ENCODE measurements at places on chromosomes 6 and 20. TPM values are rescaled to one million over a fixed set of nuclear protein-coding genes. Genes with fewer than 3 reads are reported as not detected.

GRCh38 chr20:58076405-58076804, 152.0 kb downstream of the ANKRD60 start:
- DNase-seq: no peak

GRCh38 chr6:77228279-77228678, 235.0 kb downstream of the HTR1B start:
- no peak for DNase-seq

DNA sequence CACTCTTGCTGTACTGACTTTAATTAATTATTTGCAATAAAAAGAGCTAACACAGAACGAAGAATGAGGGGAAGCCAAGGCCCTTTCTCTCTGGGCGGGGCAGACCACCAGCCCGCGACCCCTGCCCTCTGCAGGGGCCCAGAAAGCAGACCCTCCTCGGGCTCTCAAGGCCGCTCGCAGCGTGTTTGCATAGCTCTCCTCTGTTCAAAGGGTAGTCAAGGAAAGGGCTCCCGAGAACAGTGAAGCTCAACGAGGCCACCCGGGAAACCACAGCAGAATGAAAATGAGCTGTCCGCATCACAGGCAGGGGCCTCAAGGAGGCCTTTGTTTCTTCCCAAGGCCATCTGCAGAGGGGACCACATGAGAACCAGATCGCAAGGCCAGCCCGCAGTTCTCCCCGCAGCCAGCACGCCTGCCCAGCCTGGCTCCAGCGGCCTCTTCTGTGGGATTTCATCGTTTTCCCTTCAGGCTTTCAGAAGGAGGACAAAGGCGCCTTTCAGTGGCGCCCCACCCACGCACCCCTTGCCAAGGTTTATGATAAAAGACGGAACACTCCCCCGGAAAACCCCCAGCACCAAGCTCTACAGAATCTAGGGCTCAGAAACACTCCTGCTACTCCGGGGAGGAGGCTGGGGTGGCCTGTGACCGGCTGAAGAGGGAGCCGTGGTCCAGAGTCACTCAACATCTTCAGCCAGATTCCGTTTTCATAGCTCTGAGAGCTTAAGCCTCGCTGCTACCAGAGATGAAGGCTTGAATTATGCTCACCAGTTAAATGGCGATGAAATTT, 25.3 kb downstream of the ACSS1 start:
- no peak for DNase-seq

GRCh38 chr6:14784596-14785492, 461.0 kb upstream of the JARID2 start:
- no peak for DNase-seq

DNA sequence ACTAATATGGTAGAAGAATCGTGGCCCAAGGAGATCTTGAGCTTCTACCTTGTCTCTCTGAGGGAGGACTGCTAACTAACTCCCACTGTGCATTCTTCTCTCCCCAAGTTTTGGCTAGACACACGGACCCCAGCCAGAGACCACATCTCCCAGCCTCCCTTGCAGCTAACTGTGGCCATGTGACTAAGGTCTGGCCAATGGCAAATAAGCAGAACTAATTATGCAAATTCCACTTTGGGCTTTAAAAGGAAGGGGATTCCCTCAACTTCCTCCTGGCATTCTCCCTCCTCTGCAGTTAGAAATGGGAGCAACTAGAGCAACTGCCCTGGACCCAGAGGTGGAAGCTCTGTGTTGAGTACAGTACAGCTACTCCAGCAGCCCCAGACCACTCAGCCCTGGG, 15.4 kb downstream of the BPIFA2 start:
- DNase-seq: no peak

DNA sequence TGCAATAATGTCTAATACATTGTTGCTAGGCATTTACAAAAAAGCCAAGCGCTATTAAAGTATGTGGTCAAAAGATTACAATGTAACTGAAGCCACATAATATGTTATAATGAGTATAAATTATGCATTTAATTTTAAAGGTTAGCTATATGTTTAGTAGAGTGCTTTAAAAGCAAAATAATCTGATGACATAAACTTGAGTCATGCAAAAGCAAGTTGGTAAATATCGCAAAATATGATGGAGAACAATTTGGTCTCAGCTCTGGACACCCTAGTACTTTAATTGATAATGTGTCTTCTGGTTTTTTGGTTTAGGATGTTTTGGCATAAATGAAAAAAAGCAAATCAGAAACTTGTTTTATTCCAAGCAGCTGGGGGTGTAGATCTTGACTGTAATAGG, 188.6 kb upstream of the RREB1 start:
- no peak for DNase-seq

DNA sequence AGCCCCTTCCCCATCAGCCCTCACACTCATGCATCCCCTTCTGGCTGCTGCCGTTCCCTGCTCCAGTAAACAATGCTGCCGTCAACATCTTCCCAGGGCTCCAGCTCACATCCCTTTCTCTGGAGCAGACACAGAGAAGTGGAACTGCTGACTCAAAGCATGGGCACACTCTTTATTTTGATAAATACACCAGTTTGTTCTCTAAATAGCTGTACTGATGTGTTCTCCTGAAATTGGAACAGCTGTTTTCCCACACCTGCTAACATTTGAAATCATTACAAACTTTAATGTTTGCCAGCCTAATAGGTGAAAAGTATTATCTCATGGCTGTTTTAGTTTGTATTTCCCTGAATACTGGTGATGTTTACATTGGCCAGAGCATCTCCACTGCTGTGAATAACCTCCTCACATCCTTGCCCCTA, 102.1 kb upstream of the NXT1 start:
- no peak for DNase-seq

- DNase-seq: no peak
These were observed 170.7 kb upstream of the KCNK16 start for GRCh38 chr6:39493174-39493573.

DNA sequence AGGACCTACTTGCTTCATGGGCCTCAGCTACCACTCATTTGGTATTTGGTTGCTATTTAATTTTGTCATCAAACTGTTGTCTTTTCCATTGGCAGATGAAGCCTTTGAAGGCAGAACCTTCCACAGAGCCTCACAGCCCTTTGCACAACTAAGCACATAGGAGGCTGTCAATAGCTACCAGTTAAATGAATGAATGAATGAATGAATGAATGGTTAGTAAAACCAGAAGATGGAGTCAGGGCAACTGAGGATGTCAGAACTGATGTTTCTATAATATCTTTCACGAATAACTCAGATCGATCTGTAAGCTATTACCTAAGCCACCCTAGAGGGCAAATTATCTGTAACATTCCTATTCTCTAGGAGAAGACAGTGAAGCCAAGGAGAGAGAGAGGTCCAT, 19.1 kb downstream of the BNIP5 start:
- no peak for DNase-seq

GRCh38 chr6:35170166-35170565, 29.0 kb upstream of the TCP11 start:
- DNase-seq: no peak

GRCh38 chr6:89438248-89438647, 5.3 kb downstream of the ANKRD6 start:
- DNase-seq: no peak

DNA sequence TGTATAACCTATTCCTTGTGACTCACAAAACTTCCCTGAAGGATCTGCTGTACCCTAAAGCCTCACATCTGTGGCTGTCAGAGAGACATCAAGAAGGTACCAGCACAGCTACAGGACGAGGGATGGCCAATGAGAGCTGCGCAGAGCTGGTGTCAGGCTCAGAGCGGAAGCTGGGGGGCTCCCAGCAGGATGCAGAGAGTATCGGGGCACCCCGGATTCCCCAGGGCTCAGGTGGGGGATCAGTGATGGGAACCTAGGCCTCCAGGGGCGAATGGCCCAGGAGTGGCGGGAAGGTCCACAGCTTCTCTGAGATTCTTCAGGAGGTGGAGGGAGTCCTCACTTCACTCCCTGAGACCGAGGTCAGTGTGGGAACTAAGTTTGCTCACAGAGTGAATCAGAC, 30.9 kb upstream of the SMOC2 start:
- no peak for DNase-seq

DNA sequence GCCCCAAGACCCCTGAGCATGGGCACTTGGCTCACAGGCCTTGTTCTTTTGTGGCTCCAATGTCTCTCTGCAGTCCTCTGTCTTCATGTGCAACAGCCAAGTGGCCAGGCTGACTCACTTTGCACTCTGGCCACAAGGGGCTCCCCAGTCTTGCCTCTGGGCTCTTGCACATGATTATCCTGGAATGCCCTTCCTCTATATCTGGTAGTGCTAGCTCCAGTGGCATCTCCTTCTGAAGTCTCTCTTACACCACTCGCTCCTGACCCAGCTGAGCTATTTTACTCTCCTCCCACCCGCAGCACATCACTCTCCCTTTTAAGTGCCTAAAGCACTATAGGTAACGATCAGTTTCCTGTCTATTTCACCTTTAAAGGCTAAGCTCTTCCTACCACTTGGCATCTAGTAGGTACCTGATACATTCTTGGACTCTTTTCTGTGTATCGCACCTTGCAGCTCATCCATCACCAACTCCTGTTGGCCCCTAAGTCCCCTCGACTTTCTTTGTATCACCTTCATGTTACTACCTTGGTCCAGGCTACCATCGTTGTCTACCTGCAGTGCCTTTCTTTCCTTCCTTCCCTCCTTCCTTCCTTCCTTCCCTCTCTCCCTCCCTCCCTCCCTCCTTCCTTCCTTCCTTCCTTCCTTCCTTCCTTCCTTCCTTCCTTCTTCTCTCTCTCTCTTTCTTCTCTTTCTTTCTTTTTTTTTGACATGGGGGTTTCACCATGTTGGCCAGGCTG, 211.9 kb upstream of the RNF24 start:
- no peak for DNase-seq

- DNase-seq: no peak
These were observed 103.2 kb upstream of the PRDM1 start for GRCh38 chr6:105982761-105983540.

DNA sequence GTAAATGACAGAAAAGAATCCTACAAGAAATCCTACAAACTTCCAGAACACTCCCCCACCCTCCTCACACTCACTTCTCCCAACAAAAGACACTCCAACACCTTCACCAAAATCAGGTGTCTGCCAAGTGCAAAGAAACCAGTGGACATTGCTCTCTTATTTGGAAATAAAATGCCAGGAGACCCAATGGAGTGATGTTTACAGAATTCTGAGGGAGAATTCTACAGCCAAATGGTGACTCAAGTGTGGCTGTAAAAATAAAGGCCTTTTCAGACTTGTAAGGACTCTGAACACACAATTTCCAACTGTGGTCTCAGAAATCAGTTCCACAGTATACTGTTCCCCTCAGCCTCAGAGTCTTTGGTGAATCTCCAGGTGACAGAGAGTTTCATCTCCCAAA, 109.6 kb upstream of the CARMIL1 start:
- DNase-seq: no peak

DNA sequence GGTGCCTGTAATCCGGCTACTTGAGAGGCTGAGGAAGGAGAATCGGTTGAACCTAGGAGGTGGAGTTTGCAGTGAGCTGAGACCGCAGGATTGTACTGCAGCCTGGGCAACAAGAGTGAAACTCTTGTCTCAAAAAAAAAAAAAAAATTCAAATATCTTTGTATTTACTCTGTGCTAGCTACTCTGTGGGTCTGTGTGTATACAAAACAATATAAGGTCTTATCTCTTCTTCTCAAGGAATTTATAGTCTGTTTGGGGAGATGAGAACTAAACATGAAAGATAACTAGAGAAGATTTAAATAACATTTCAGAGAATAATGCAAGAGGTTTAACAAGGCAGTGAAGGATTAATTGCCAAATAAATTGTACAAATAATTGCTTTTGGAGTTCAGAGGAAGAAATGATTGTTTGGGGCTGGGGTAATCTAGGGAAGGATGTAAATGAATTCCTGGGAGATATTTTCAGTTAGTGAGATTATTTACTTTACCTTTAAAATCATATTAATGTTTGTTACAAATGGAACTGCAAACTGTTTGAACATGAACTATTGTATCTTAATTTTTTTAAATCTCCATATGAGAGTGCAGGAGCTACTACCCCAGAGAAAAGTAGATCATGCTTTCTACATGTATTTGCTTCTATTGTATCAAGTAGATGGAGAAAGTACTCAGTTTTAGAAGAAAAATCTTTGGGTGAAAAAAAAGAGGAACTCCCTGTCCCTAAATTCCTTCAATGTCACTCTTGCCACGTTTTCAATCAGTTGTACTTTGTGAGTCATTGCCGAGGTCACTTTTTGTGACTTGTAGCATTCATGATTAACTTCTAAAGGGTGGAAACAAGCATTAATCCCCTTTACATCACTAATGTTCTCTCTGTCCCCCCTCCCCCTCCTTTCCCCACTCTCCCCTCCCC, 39.0 kb downstream of the NCOA3 start:
- DNase-seq: no peak

DNA sequence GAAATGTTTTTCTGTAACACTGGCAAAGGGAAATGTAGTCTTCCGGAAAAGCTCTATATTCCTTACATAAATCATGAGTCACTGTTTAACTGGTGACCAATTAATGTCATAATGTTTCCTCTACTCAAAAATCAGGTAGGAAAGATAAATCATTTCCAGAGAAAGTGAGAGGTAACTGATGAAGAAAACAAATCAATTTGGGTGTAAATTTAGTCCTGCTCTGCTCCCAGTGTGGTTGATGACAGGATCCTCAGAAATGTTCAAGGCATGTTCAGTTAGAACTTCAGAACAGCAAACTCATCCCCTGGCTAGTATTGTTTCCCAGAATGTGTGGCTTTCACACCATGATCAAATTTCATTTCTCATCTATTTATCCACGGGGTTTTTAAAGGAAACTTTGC, 38.8 kb upstream of the SPACA1 start:
- no peak for DNase-seq

DNA sequence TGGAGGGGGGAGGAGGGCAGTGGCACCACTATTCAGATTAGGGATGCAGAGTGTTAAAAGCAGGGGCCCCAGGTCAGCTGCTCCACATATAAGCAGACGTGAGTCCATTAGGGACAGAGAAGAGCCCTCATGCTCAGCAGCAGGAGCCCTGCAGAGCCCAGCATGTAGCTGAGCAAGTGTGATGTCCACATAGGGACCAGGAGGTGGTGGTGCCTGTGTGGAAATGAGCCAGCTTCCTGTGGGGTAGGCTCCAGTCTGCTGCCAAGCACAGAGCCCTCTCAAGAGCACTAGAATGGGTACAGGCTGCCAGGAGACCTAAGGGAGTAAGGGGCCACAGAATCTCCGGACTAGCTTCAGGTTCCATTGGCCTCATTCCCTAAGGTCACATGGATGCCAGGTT, 57.9 kb upstream of the MLN start:
- no peak for DNase-seq

GRCh38 chr6:168104636-168105035, 25.6 kb upstream of the FRMD1 start:
- no peak for DNase-seq

GRCh38 chr20:2206957-2207769, 88.6 kb upstream of the TGM3 start:
- peak; percentile 76 for DNase-seq

- DNase-seq: no peak
These were observed 215.4 kb upstream of the RUNX2 start for GRCh38 chr6:45112711-45113110.

The WFDC10B gene
- not detected for total RNA-seq

The ARHGAP18 gene
- total RNA-seq: 5.6 TPM

The PSORS1C1 gene
- 0.06 TPM for total RNA-seq

The BPIFB4 gene
- total RNA-seq: not detected

The NEU1 gene
- total RNA-seq: 20.6 TPM

The SLC26A8 gene
- total RNA-seq: not detected

The MYLK4 gene
- total RNA-seq: 1.4 TPM

The HLA-DPB1 gene
- 11.9 TPM for total RNA-seq

The RHAG gene
- not detected for total RNA-seq

The AVP gene
- total RNA-seq: not detected

The CALHM4 gene
- total RNA-seq: not detected

The GPR63 gene
- total RNA-seq: 0.11 TPM

The E2F1 gene
- total RNA-seq: 0.82 TPM

The ALDH8A1 gene
- total RNA-seq: 0.13 TPM

The PTCHD4 gene
- total RNA-seq: 0.07 TPM

The LY6G6F gene
- not detected for total RNA-seq

The TMX4 gene
- 51.2 TPM for total RNA-seq
